ENCODE measurements at places on chromosomes 7 and 10. TPM values are rescaled to one million over a fixed set of nuclear protein-coding genes. Genes with fewer than 3 reads are reported as not detected.

Gene ATOH7
- polyA plus RNA-seq, result 0.50 TPM

Gene OR2A7
- 0.59 TPM for polyA plus RNA-seq

Gene TUBB8
- not detected for polyA plus RNA-seq

Gene MARVELD1
- polyA plus RNA-seq, result 55.5 TPM

Gene C10orf62
- polyA plus RNA-seq, result not detected

Gene LHPP
- polyA plus RNA-seq, result 23.7 TPM

Gene SCART1
- 0.89 TPM for polyA plus RNA-seq

Gene LRRC17
- polyA plus RNA-seq, result 4.3 TPM

Gene HKDC1
- not detected for polyA plus RNA-seq

Gene LRGUK
- not detected for polyA plus RNA-seq

Gene SCIN
- polyA plus RNA-seq, result not detected

Gene INTS1
- 54.5 TPM for polyA plus RNA-seq

Gene WIPF3
- 1.4 TPM for polyA plus RNA-seq

Gene ASZ1
- polyA plus RNA-seq, result 0.70 TPM

Gene GRID1
- polyA plus RNA-seq, result 1.6 TPM

Gene ZNF438
- polyA plus RNA-seq, result 2.9 TPM

Gene GPR158
- not detected for polyA plus RNA-seq

Gene NXPH1
- polyA plus RNA-seq, result 1.7 TPM

Gene SPAM1
- polyA plus RNA-seq, result not detected

Gene BTBD16
- polyA plus RNA-seq, result 0.16 TPM

Gene THSD7A
- 1.5 TPM for polyA plus RNA-seq

Gene TCERG1L
- polyA plus RNA-seq, result 0.12 TPM

Gene CALCR
- not detected for polyA plus RNA-seq

Gene CYP3A4
- not detected for polyA plus RNA-seq

Gene IFIT1B
- polyA plus RNA-seq, result 0.31 TPM

Gene SPDYE16
- 0.87 TPM for polyA plus RNA-seq

Gene WEE2
- not detected for polyA plus RNA-seq

Gene CDC14C
- polyA plus RNA-seq, result 0.06 TPM

Gene TLX1
- polyA plus RNA-seq, result 2.3 TPM

Gene FBXO24
- 4.1 TPM for polyA plus RNA-seq

Gene AEBP1
- 96.0 TPM for polyA plus RNA-seq

Gene SUN3
- 1.7 TPM for polyA plus RNA-seq

Gene SPDYE11
- 1.1 TPM for polyA plus RNA-seq

Gene OR6V1
- not detected for polyA plus RNA-seq

Gene NEUROD6
- polyA plus RNA-seq, result not detected

Gene ITGA8
- 1.9 TPM for polyA plus RNA-seq

Gene ANKRD30A
- not detected for polyA plus RNA-seq

Gene BCAP29
- 35.9 TPM for polyA plus RNA-seq

Gene GPC2
- 32.1 TPM for polyA plus RNA-seq

Gene H2BK1
- polyA plus RNA-seq, result not detected

Gene TRIM74
- polyA plus RNA-seq, result 5.1 TPM

Gene ZCCHC24
- polyA plus RNA-seq, result 81.5 TPM

Gene EPHA1
- 1.8 TPM for polyA plus RNA-seq

Gene PDE6C
- 0.12 TPM for polyA plus RNA-seq

Gene GCK
- polyA plus RNA-seq, result 26.7 TPM

Gene LLCFC1
- 0.47 TPM for polyA plus RNA-seq

Gene GPR26
- polyA plus RNA-seq, result not detected

Gene POT1
- 10.0 TPM for polyA plus RNA-seq

Gene CSGALNACT2
- polyA plus RNA-seq, result 11.6 TPM

Gene CACNB2
- polyA plus RNA-seq, result 101 TPM

Gene YKT6
- polyA plus RNA-seq, result 105 TPM

Gene RADIL
- polyA plus RNA-seq, result 60.6 TPM

Gene PON3
- not detected for polyA plus RNA-seq

Gene CPED1
- 0.67 TPM for polyA plus RNA-seq

Gene TRPV5
- polyA plus RNA-seq, result not detected

Gene AKR1D1
- polyA plus RNA-seq, result 0.18 TPM

Gene SEC61A2
- 48.4 TPM for polyA plus RNA-seq

Gene C10orf105
- 0.85 TPM for polyA plus RNA-seq

Gene OR9A2
- not detected for polyA plus RNA-seq
